SK-MEL-5 (cell line): ENCODE measurements at places on chromosomes 6 and 20. TPM values are rescaled to one million over a fixed set of nuclear protein-coding genes. Genes with fewer than 3 reads are reported as not detected.
A peak's percentile ranks its signal among the peaks of the same experiment; 100 is the strongest.

GRCh38 chr20:330233-331149 is 5.1 kb downstream of the SOX12 start:
- DNase-seq, result peak; percentile 86

DNA sequence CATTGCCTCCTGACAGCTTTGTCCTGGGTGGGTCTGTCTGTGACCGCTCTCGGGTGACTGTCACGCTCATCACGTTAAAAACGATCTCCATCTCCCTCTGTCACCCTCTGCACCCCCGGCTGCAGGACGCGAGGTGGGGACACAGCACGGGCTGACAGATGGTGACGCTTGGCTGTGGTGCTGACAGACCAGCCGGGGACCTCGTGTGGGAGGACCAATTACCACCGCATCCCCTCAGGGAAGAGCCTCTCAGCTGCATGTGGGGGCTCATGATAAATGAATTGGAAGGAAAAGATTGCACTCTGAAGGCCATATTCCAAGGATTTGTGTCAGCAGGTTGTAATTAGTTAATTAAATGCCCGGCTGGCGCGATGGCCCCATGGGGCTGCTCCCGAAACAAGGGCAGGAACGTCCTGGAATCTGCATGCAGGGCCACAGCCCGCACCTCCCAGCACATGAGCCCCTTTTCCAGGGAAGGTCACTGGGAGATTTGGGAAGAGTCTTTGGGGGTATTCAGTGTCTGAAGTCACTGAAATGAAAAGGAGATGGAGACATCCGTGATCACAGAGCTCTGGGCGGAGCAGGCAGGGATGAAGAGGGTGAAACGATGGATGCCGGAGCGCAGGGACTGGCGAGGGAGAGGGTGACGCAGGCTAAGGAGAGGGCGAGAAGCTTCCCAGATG is 87.1 kb downstream of the ERMARD start:
- DNase-seq, result no peak

- no peak for DNase-seq
These were observed 10.8 kb downstream of the NTSR1 start for GRCh38 chr20:62719250-62719935.

DNA sequence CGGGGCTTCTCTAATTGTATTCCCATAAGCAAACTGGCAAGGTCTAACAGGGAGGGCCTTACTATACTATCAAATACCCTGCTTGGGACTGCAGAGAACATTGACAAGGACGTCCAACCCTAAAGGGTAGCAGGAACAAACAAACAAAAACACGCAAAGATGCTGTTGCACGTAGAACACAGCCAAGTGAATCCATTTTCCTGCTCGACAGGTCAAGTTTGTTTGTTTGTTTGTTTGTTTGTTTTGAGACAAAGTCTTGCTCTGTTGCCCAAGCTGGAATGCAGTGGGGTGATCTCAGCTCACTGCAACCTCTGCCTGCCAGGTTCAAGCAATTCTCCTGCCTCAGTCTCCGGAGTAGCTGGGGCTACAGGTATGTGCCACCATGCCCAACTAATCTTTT is 91.3 kb downstream of the ZMYND8 start:
- no peak for DNase-seq

The RAB32 gene
- total RNA-seq, result 218 and 220 TPM in 2 replicates

The DPPA5 gene
- not detected in 2 replicates for total RNA-seq
